ENCODE measurements at places on chromosomes 6 and 20.

DNA sequence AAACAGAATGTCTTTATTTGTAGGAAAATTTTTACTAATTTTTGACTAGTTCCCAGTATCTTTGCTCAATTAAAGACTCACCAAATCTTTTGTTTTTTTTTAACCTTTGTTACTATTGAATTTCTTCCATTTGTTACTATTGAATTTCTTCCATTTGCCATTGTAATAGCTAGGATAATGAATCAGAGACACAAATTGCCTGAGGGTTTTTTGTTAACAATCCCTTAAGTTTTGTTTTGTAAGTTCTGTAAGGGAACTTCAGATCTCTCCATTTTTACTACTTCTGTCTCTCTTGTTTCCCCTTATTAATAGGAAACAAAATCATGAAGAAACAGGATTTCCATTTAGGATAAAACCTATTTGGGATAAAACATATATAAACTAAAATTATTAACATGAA is 104.3 kb downstream of the MAP3K4 start:
- peak; percentile 30 for DNase-seq

DNA sequence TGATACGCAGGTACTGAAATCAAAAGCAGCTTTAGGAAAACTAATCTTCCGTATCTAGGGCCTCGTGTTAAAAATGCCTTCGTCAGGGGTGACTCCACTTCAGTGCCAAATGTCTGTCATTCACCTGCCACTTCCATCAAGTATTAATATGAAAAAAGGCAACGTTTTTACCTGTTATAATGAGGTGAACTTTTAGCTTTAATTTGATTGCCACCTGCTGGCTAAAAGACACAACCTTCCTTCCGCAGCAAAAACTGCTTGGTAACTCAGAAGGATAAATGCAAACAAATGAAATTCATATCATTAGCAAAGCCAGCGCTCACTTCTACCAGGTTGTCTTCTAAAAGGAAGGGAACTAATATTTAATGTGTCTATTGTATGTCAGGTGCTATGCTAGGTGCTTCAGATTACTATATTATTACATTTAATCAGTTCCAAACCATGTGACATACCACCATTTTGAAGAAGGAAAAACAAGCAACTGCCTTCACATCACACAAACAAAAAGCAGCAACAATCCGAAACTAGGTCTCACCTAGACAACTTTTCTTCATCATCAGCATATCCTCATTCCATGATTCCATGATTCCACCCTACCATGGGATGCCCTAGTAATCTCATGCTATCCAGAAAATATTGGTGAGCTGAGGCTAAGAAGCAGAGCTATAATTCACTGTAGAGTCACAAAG is 20.6 kb upstream of the ARHGAP18 start:
- no peak for DNase-seq

GRCh38 chr6:141267420-141267819 is 865.3 kb upstream of the GJE1 start:
- DNase-seq: no peak

DNA sequence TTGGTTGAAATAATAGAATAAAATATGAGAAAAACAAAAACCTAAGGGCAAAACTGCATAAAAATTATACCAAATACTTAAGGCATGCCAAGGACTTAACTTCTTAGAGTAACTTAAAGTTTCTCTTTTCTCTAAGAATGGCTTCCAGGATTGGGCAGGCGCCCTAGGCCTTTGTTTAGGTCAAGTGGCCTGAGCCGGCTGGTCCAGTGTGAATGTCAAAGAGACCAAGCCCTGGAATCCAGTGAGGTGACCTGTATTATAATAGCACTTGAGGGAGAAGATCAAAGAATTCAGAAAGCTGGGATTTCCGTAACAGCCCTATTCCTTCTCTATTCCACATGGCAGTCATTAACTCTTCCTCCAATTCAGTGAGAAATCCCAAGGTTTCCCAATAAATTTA is 6.6 kb downstream of the METTL24 start:
- DNase-seq: no peak

GRCh38 chr20:17142666-17143065 is 84.2 kb upstream of the PCSK2 start:
- no peak for DNase-seq

GRCh38 chr20:2416541-2417212 is 36.0 kb downstream of the TGM6 start:
- no peak for DNase-seq

DNA sequence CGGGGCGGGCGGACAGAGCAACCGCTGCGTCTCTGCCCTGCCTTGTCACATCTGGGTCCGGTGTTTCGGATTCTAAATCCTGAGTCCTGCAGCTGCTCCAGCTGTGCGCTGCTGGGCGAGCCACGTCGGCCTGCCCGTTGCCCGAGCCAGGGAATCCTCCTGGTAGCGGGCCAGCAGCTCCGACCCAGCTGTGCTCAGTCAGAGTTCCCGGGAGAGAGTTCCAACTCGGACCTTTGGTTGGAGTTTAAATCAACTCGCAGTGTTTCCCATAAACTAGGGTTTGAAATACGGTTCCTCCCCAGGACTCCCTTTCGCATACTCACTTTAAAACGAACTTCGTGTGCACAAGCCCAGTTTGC is 315 bp upstream of the PDE10A start:
- peak; percentile 19 for DNase-seq

DNA sequence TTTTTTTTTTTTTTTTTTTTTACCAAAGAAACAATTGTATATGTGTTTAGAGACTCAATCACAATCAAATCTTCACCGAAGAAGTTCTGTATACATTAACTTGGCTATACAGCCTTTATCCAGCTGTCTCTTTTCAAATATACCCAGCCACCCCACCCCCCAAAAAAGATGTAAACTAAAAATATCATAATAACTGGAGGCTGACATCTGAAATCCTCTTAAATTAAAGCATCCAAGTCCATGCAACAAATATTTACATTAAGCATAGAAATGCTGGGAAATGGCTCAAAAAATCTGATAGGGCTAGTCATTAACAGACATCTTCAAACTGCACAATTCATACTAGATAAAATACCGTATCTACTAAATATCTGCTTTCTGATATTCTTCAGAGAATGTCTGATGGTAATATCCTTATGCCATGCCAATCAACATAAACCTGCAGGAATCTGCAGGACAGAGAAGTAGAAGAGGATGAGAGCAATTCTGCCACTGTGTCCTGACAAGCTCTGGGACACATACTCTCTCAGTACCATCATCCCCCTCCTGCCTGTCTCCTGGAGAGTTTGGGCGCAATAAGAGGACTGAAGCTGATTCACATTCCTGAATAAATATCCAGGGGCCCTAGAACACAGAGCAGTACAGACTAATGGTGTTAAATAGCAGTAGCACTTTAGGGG is 152.4 kb downstream of the KIF6 start:
- no peak for DNase-seq

DNA sequence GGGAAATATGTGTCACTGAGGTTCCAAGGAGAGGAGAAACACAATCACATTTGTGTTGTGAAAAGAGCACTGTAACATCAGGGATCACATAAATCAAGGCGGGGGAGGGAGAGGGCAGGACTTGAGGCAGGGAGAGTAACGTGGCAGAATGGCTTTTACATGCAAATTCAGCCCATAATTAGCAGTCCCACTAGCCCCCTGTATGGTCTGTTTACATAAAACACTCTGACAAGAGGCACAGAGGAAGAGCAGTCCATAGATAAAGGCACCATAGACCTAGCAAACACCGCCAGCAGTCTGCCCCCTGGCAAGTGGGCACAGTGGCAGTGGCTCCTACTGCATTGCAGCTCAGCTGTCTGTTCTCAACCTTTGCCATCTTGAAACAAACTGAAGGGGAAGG is 82.7 kb downstream of the LYRM2 start:
- no peak for DNase-seq

- DNase-seq: no peak
Measured at GRCh38 chr6:161561908-161562307, 288.0 kb upstream of the AGPAT4 start.

GRCh38 chr6:33312361-33313104 is 1.3 kb downstream of the TAPBP start:
- DNase-seq: peak; percentile 53

GRCh38 chr20:50163570-50164317 is 10.2 kb upstream of the PEDS1 start:
- DNase-seq: peak; percentile 84

GRCh38 chr6:32163559-32164258 is 686 bp upstream of the EGFL8 start:
- no peak for DNase-seq

DNA sequence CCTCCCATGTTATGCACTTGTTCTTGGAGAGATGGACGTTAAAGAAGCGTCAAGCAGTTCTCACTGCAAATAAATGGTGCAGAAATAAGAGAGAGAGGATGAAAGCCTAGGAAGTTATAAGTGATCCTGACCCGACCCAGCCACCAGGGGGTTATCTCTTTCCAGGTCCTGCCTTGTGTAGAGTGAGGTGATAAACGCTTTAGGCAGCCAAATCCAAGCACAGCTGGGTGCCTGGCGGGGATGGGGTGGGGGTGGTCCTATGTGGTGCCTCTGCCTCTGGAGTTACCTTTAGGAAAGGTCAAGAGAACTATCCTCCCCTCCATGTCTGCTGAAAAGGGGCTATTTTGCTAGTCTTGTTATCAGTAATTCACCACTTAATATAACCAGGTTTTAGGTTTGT is 9.2 kb upstream of the TFAP2A start:
- DNase-seq: no peak

- peak; percentile 69 for DNase-seq
Measured at GRCh38 chr6:157469378-157469777, 88.4 kb downstream of the ZDHHC14 start.

DNA sequence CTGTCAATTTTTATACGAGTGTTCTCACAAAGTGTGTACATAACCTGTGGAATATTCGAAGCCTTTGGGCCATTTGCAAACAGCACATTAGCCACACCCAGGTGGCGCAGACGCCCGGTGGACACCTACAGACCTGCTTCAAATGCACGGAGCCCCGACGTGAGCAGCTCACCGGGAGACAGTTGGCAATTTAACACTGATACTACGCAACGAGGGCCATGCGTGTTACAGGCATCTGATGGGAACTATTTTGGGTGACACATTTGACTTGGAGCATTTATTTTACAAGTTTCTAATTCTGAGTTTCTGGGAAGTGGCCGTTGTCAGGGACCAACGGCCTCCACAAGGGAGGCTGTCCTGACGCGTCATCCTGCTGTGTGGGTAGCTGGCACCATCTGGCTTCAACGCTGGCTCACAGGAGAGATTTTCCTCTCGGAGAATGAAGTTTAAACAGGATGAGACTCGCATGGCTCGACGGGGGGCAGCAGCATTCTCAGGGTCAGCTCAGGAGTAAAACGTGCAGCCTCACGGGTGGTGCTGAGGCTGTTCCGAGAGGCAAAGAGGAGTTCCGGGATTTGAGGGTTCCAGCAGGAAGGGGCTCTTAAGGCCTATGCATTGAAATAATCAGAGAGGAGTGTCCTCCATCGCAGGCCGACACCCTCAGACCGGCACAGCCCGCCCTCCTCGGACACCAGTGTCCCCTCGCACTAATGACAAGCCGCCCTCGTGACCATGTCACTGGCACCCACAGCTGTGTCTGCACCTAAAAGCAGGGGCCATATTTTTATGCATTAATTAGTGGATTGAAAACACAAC is 207.4 kb downstream of the DLL1 start:
- no peak for DNase-seq

GRCh38 chr6:6740595-6740994 is 152.1 kb downstream of the LY86 start:
- DNase-seq: no peak

DNA sequence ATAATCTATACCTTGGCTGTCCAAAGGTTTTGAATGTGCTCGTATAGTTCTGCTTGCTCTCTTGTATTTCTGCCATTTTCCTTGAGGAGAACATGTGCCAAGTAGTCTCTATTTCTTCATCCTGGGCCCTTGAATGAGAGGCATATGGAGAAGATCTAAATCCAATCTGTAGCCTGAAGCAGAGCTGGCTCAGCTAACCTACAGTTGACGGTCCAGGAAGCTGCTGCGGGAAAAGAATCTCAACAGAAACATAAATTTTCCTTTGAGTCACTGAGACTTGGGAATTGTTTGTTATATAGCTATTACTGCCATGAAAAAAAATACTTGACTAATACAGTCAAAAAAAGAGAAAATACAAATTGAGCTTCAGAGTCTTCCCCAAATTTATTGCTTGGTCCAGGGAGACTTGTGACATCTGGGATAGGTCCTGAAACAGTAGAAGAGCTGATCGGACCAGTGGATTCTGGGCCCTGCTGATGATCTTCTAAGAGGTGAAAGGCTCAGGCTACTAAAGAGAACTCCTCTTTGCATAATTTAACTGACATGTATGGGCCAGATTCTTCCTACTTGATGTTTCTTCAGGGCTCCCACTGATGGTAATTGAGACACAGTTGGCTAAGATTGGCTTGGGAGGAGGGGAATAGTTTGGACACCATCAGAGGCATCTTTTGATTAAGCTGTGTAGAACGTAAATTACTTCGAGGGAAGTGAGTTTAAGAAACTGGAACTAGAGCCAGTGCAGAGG is 29.9 kb upstream of the PLCB4 start:
- peak; percentile 44 for DNase-seq

GRCh38 chr6:40359808-40360207 is 227.4 kb downstream of the LRFN2 start:
- DNase-seq: no peak

GRCh38 chr6:108630050-108630714 is 69.5 kb downstream of the FOXO3 start:
- no peak for DNase-seq

GRCh38 chr6:1587977-1588376 is 21.7 kb upstream of the FOXC1 start:
- DNase-seq: no peak

DNA sequence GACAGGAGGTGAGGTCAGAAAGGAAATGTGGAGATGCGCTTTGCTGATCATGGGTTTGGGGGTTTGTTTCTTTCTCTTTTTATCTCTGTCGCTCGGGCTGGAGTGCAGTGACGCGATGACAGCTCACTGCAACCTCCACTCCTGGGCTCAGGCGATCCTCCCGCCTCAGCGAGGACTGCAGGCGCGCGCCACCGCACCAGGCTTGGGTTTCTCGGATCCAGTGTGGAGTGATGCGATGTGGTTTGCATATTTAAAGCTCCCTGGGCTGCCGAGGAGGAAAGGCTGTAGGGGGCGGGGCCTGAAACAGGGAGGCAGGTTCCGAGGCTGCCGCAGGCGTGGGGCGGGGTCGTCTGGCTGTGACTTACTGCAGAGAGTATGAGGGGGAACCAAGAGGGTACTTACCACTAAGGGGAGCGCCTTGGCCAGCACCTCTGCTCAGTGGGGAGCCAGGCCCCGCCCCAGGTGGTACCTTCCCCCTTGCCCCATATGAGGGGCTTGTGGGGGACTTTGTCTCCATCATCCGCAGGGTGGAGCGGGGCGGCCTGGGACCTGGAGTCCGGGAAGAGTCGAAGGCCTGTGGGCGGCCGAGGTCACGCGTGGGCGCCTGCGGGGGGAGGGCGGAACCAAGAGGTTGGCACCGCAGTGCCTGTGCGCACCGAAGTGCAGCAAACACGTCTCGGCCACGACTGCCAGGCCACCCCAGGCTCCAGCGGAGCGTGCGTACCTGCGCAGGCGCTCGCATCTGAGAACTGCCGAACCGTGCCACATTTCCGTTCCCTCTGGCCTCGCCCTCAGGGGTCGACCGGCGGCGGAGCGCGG is 12.7 kb upstream of the BAK1 start:
- DNase-seq: no peak

GRCh38 chr6:17790489-17790888 is 83.8 kb upstream of the NUP153 start:
- peak; percentile 6 for DNase-seq

Data from fibroblast of gingiva (primary cell).